ENCODE measurements at places on chromosomes 1 and 21. TPM values are rescaled to one million over a fixed set of nuclear protein-coding genes. Genes with fewer than 3 reads are reported as not detected.

The C1orf87 gene
- not detected for total RNA-seq

The LRRC38 gene
- 0.28 TPM for total RNA-seq

The RGS2 gene
- total RNA-seq, result 48.5 TPM

The CNN3 gene
- total RNA-seq, result 490 TPM

The VASH2 gene
- not detected for total RNA-seq

The C8B gene
- total RNA-seq, result not detected

The SLAMF8 gene
- not detected for total RNA-seq

The TNFRSF8 gene
- total RNA-seq, result under 0.01 TPM

All from regular cardiac myocyte (primary cell).